SK-N-DZ (cell line): ENCODE measurements at places on chromosomes 2 and 18.

- DNase-seq = no peak
Measured at GRCh38 chr2:167480232-167480985, 592.1 kb downstream of the XIRP2 start.

DNA sequence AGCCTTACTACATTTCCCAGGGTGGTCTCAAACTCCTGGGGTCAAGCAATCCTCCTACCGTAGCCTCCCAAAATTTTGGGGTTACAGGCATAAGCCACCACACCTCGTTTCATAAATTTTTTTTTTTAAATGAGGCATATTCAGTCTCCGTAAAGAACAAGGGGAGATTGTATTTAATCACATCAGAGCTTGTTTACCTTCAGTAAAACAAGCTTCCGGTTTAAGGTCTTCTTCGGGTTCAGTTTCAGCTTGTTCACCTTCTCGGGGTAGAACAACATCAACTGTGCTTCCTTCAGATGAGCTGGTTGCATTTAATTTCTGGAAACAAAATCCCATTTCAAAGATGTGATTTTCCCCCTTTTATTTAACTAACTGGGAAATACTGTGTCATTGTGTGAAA is 88.6 kb downstream of the SCN3A start:
- DNase-seq = no peak

DNA sequence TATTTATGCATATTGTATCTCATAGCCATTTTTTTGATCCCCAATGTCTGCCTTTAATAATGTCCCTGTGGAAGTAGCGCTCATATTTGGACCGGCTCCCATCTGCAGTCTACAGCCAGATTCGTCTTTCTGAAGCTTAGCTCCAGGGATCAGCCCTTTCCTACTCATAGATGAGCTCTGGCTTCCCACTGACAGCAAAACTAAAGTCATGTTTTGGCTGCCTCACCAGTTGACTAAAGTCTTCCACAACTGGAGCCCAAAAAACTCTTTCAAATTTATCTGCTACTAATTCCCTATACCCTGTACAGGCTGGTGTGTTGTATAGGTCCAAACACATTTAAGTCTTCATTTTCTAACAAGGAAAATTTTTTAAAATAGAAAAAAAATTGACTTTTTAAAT is 294.2 kb upstream of the HNMT start:
- DNase-seq = no peak

GRCh38 chr2:199040522-199040921 is 417.2 kb downstream of the SATB2 start:
- no peak for DNase-seq

GRCh38 chr2:8234253-8234652 is 447.6 kb upstream of the ID2 start:
- DNase-seq = no peak

GRCh38 chr2:120978359-120979050 is 242.8 kb downstream of the GLI2 start:
- no peak for DNase-seq

- DNase-seq = no peak
Measured at GRCh38 chr2:171102802-171103201, 57.9 kb downstream of the TLK1 start.

GRCh38 chr18:70029163-70029562 is 81.5 kb upstream of the CD226 start:
- no peak for DNase-seq

- DNase-seq = no peak
Measured at GRCh38 chr2:229861431-229861830, 60.4 kb downstream of the TRIP12 start.

GRCh38 chr2:142134911-142135310 is 4.1 kb upstream of the LRP1B start:
- DNase-seq = no peak

- DNase-seq = no peak
Measured at GRCh38 chr18:79400591-79401381, 5.1 kb downstream of the NFATC1 start.

DNA sequence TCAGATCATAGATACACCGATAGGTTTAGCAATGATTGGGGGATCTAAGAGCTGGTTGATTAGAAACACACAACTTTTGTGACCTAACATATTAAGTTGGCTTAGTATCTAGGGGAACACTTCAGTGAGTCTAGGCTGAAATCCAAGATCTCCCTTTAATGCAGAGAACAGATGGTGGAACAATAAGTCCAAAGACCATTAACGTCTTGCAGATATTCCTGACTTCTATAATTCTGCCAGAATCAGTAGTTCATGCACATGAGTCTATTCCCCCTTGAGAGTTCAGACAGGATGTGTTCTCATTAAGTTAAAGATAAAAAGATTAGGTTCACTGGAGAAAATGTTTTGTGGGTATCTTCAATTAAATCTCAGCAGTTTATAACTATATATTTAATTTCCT is 506.5 kb downstream of the TSN start:
- no peak for DNase-seq

DNA sequence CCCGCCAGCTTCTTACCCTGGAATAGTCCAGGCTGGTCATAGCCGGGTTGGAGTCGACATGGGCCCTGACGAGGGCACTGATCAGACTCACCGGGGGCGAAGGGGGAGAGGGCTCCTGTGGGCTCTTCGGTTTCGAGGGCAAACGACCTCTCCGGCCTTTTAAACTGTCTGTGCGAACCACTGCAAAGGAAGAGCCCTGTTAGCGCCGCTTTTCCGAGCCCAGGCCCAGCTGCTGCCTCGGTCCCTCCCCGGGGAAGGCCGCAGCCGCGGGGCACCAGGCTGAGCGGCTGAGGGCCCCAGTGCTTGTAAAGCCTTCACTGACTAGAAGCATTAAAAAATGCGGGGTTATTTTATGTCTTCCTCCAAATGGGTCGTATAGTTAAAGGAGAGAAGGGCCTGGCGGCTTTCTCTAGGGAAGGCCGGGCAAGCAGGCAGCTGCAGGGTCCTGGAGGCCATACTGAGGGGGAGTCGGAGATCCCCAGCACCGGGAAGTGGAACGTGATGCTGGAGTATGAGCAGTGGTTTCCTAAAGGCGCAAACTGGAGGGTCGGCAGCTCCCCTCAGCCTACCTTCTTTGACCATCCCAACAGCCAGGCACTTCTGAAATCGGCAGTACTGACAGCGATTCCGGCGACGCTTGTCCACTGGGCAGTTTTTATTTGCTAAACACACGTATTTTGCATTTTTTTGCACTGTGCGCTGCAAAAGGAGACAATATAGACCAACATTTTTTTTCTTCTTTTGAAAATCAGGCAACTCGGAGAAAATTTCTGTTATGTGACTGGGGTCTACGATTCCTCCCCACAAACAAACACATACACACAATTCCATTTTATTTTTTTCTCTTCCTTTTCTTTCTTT is 4.5 kb downstream of the NR4A2 start:
- DNase-seq = no peak

DNA sequence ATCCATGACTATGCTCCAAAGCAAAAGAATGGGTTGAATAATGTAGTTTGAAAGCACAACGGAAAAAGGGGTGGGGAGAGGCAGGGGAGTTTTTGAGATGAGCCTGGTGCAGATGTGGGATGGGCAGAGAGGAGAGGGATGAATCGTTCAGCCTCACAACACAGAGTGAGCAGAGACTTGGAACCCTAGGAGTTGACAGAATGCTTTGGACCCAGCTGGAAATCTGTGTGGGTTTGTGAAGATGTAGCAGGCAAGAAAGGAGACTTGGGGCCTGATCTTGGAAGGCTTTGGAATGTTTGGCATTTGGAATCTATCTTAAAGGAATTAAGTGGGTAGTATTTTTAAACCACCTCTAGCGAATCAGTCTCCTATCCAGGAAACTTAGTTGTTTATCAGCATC is 66.0 kb upstream of the KCTD1 start:
- no peak for DNase-seq

- DNase-seq = no peak
Measured at GRCh38 chr2:43685357-43685756, 9.1 kb upstream of the C1GALT1C1L start.

GRCh38 chr2:186919296-186919695 is 70.3 kb upstream of the ZSWIM2 start:
- no peak for DNase-seq

DNA sequence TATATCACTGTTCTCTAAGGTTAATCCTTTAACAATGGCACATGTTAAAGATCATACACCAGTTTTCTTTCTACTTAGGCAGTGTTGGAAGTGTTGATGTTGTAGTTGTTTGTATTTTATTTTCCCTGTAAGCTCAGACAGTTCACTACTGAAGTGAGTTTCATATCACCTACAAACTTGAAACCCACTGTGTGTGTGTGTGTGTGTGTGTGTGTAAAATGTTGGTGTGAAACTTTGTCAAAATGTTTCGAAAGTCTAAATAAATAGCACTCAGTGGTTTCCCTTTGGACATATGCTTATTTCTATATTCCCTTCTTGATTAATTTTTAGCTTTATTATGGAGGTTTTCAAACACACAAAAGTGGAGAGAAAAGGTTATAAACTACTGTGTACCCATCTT is 79.8 kb upstream of the CAVIN2 start:
- no peak for DNase-seq

DNA sequence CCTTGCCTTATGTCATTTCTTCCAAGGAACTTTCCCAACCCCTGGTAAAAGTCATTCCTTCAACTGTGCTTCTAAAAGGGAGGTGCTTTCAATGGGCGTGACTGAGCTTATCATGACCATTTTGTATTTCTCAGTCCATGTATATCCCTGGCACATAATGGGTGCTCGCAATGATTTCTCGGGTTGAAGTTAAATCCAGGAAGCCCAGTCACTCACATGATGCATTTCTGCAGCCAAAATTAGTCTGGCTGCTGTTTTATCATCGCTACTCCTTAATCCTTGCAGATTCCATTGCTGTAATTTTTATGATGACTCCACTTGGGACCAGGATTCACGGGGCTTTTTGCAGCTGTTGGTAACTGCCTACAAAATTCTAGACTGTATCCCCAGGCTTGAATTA is 25.9 kb upstream of the RFX8 start:
- DNase-seq = no peak

- DNase-seq = no peak
Measured at GRCh38 chr2:118686346-118686745, 161.1 kb downstream of the EN1 start.

GRCh38 chr2:25309402-25309801 is 32.3 kb downstream of the DNMT3A start:
- peak; percentile 52 for DNase-seq

GRCh38 chr2:166671235-166671634 is 177.2 kb upstream of the SCN7A start:
- DNase-seq = no peak

DNA sequence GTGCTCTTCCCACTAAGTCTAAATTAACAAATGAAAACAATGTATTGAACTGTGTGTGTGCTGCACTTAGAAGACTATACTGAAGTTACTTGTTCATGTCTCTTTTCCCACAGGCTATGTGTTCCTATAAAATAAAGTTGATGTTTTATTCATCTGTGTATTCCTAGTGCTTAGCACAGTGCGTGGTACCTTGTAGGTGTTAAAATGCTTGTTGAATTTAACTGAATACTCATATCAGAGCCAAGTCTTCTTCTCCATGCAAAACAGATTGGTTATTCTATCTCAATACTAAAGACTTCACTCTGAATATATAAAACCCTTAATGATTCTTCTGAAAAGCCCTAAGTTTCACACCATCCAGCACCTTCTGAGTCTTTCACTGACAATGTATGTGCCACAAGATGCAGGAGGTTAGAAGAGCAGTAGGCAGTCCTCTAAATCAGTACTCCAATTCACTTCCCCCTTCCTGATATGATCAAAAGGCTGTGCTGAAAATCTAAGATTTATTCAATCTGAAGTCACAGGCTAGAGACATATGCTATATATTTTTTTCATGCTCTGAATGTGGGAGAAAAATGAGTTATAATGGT is 231.7 kb upstream of the CCDC150 start:
- DNase-seq = no peak

- no peak for DNase-seq
Measured at GRCh38 chr2:208142240-208142924, 3.6 kb downstream of the CRYGB start.

GRCh38 chr2:19250906-19251305 is 107.5 kb downstream of the OSR1 start:
- no peak for DNase-seq

GRCh38 chr2:128281852-128282245 is 36.8 kb downstream of the HS6ST1 start:
- DNase-seq = no peak

GRCh38 chr2:190283783-190284182 is 35.8 kb downstream of the HIBCH start:
- no peak for DNase-seq

GRCh38 chr18:55501982-55502710 is 85.8 kb downstream of the TCF4 start:
- DNase-seq = no peak

GRCh38 chr18:148841-149240 is 9.5 kb upstream of the USP14 start:
- no peak for DNase-seq
